ENCODE measurements at places on chromosomes 5 and 9.

GRCh38 chr5:80739057-80739456 lies 84.3 kb upstream of the DHFR start:
- DNase-seq, result no peak

- no peak for DNase-seq
Observed at GRCh38 chr5:80249901-80250300, 5.9 kb downstream of the SERINC5 start.

DNA sequence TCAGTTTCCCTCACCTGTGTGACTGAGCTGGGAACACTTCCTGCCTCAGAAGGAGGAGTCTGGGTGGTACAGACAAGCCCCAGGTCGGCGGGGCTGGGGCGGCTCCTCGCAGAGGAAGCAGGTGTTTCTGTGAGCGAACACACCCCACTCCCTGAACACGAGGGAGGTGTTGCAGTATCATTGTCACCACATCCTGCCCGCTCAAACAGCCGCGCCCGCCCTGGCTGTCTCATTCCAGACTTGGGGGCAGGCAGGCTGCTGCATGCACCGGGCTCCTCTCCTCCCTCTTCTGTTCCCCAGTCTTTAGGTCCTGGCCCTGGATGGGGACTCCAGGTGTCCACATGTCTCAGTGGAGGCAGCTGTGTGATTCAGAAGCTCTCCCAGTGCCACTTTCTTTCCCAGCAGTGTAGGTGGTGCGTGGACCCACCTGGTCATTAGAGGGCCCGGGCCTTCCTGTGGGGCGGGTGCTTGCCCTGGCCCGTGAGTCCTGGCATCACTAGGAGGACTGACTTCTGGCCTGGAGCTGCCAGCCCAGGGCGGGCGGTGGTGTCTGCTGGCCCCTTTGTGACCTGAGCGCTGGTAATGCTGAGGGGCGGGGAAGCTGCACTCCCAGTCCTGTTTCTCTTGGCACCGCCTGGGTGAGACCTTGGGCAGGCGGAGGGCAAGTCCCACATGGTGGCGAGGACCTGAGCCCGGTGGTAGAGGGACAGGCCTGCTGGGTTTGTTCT lies 18.3 kb upstream of the PHYHD1 start:
- peak; percentile 62 for DNase-seq

DNA sequence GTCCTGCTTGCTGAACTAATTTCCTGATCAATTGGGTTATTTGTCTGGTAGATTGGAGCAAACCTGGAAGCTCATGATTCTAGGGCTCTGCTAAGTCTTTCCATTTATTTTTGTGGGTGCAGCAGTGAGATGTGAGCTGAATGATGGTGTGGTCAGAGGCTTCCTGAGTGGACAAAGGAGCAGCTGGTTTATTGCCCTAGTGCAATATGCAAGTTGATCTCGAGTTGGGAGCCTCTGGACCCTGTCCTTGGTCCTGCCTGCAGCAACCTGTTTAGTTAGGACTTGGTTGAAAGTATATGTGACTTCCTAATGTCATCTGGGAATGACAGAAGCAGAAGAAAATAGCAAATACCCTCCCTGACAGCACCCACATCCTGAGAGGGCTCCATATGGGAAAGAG lies 4.2 kb upstream of the UNC5A start:
- DNase-seq, result no peak

GRCh38 chr9:22817181-22817580 lies 370.6 kb downstream of the DMRTA1 start:
- DNase-seq, result no peak

GRCh38 chr9:131787838-131788237 lies 48.0 kb upstream of the RAPGEF1 start:
- DNase-seq, result no peak

DNA sequence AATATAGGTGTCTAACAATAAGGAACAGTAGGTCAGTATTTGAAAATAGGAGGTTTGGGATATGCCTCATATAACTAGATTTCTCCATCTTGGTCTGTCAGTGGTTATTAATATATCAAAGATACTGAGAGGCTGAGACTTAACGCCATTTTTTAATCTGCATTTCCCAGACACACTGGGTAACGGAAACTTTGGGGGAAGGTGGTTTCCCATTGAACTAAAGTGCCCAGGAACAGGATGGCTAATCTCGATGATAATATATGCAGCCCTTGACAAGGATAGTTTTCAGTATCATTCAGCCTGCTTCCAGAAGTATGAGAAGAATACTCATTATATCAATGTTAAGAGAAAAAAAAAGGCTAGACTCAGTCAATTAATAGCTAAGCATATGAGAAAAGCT lies 30.7 kb downstream of the EFNA5 start:
- no peak for DNase-seq

- no peak for DNase-seq
Observed at GRCh38 chr5:141695627-141696215, 13.7 kb upstream of the ARAP3 start.

GRCh38 chr9:15349892-15350761 lies 43.1 kb upstream of the TTC39B start:
- DNase-seq, result no peak

DNA sequence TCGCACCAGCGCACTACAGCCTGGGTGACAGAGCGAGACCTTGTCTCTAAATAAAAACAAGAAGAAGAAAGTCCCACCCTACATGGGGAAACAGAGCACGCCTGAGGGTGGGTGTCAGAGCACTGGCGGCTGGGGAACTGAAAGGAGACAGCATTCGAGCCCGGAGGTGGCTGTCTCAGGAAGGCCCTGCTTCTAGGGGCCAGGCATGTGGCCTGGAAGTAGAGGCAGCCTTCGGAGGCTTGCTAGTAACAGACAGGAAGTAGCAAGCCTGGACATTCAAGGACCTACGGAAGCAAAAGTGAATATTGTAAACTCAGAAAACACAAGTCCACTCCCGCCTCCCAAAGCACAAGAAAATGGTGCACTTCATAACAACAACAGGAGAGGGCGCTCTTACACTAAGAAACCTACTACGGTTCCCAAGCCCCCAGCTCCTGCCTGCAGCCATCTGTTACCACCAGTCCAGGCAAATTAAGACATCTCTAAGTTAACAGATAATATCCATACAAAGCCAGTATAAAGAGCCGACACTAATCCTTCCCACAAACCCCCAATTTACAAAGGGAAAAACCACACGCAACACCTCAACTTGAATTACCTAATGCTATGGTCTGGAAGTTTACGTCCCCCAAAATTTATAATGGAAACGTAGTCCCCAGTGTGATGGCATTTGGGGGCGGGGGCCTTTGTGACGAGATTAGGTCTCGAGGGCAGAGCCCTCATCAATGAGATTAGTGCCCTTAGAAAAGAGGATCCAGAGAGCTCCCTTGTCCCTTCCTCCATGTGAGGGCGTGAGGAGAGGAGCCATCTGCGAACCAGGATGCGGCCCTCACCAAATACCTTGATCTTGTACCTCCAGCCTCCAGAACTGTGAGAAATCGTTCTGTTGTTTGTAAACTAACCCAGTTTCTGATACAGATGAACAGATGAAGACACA lies 7.7 kb downstream of the RASGEF1C start:
- no peak for DNase-seq

GRCh38 chr5:108024986-108025385 lies 354.2 kb upstream of the EFNA5 start:
- no peak for DNase-seq

- no peak for DNase-seq
Observed at GRCh38 chr5:172370237-172370640, 84.1 kb downstream of the SH3PXD2B start.

- no peak for DNase-seq
Observed at GRCh38 chr5:173909199-173909598, 21.1 kb downstream of the CPEB4 start.

DNA sequence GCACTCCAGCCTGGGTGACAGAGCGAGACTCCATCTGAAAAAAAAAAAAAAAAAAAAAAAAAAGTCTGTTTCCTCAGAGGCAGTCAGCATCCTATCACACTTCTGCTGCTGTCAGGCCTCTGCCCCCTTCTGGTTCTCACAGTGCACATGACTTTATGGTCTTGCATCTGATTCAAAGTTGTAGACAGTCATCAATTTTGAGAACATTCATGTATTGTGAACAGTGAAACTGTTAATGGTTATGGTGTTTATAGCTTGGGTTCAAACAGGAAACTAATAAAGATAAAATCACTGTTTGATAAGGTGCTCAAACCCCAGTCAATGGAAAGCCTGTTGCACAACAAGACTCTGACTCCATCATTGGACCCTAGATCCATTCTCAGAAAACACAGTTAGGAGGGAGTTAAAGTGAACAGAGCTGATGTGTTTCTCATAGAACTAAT lies 61.4 kb downstream of the FOXD1 start:
- DNase-seq, result no peak

- no peak for DNase-seq
Observed at GRCh38 chr5:37275511-37275910, 26.3 kb upstream of the CPLANE1 start.

DNA sequence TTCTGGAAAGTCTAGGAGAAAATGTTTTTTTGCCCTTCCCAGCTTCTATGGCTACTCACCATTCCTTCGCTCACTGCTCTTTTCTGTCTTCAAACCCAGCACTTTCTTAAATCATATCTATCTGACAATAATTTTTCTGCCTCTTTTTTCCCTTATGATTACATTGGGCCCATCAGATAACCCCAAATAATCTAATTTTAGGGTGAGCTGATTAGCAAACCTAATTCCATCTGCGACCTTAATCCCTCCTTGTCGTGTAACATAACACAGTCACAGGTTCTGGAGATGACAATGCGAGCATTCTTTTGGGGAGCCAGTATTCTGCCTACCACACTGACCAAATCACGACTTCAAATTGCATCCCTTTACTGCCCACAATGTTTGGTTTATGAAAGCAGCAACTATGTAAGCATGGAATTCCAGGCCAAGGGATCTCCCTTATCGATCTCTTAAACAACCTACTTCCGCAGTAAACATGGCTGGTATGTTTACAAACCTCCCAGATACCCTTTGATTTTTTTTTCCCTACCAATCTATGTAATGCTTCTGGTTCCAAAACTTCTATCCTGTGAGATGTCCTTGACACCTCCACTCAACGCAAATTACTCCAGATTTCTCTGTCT lies 2122.2 kb downstream of the MAT2B start:
- no peak for DNase-seq

- no peak for DNase-seq
Observed at GRCh38 chr5:41143131-41143901, 70.0 kb downstream of the C6 start.

DNA sequence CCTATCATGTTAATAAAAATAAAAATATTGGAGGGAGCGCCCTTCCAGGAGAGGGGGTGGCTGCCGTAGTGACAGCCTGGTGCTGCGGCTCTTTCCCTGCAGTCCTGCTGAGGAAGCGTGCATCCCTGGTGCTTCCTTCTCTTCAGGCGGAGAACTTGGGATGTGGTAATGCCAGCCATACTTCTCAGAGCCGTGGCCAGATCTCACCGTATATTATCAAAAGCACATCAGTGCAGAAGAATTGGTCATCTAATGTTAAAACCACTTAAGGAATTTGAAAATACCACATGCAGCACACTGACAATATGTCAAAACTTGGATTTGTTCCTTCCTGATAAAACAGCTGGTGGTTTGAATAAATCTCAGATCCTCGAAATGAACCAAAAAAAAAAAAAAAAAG lies 17.7 kb downstream of the C9orf40 start:
- DNase-seq, result no peak

DNA sequence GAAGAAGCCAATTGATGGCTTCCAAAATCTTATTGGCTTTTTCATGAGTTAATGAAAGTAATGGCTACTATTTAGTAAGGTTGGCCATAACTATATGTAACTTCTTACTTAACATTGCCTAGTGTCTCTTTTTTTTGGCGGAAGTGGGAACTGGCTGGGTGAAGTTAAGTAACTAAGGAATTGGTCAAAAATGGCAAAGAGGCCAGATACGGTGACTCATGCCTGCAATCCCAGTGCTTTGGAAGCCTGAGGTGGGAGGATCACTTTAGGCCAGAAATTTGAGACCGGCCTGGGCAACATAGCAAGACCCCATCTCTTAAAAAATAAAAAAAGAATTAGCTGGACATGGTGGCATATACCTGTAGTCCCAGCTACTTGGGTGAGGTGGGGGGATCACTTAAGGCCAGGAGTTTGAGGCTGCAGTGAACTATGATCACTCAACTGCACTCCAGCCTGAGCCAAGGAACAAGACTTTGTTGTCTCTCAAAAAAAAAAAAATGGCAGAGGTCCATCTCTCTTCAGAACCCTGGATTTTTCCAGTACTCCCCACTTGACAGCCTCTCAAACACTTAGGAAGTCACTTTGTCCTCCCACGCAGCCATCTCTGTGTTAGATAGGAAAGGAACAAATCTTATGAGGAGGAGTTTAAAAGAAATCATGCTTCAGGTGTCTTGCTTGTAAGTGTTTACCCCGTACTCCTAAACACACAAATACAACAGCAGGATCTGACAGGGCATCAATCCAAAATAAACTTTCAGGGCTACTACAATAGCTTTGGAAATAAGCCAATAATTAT lies 75.7 kb downstream of the TEK start:
- no peak for DNase-seq

DNA sequence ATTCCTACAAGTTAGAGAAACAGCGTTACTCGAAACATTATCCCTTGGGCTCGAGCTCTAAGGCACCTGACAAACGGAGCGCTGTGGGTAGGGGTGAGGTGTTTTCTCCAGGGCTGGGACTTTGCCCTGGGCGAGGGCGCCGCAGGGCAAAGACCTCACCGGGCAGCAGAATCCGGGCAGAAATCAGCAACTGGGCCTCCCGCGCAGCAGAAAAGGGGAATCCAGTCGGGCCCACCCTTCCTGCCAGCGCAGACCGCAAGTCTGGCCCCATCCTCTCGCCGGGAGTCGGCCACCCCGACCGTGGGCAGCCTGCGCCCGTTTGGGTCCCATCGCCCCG lies 430 bp upstream of the MSH3 start:
- no peak for DNase-seq

DNA sequence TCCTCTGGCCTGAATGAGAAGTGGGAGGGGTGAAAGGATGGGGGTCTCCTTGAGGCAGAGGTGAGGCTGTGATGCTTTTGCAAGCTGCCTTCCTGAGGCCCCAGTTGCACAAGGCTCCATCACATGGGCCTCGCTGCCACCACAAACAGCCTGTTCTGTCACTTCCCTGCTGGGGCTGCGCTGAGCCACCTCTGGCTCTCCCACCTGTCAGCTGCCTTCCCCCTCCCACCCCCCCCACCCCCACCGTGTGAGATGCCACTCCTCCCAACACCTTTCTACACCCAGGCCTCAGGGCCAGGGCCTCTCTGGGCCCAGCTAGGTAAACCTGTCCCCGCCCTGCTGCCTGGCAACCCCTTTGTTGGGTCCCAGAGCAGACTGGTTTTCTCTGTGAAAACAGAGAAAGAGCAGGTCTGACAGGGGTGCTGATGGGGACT lies 4.5 kb upstream of the PDLIM4 start:
- no peak for DNase-seq

DNA sequence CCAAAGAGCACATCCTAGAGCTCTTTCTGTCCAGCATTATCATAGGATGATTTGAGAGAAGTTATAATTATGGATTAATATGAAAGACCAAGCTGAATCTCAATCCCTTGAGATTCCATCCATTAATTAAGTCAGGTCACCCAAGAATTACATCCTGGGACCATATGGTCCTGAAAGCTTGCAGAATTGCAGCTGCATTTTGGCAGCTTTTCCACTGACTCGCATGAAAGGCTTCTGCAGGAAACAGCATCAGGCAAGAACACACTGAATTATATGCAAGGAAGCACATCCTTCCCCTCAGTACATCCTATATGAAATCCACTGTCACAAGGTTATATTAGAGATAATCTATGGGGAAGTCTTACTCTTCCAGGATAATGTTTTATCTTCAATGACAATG lies 109.1 kb upstream of the CTNND2 start:
- peak; percentile 33 for DNase-seq

GRCh38 chr5:37835380-37835973 lies 4.4 kb downstream of the GDNF start:
- no peak for DNase-seq

GRCh38 chr5:178113141-178113787 lies at the start of gene N4BP3:
Gene N4BP3, plus strand, starts transcription at chr5:178113532. Its CDS starts 6,052 bp downstream, at chr5:178119584.
- DNase-seq, result peak; percentile 39

- no peak for DNase-seq
Observed at GRCh38 chr5:78903353-78903752, 81.8 kb downstream of the ARSB start.

Measured in NCI-H2171 (cell line).